Left lung (tissue), 14 donors: ENCODE measurements at places on chromosomes 1 and 21.
A peak's percentile ranks its signal among the peaks of the same experiment; 100 is the strongest.

DNA sequence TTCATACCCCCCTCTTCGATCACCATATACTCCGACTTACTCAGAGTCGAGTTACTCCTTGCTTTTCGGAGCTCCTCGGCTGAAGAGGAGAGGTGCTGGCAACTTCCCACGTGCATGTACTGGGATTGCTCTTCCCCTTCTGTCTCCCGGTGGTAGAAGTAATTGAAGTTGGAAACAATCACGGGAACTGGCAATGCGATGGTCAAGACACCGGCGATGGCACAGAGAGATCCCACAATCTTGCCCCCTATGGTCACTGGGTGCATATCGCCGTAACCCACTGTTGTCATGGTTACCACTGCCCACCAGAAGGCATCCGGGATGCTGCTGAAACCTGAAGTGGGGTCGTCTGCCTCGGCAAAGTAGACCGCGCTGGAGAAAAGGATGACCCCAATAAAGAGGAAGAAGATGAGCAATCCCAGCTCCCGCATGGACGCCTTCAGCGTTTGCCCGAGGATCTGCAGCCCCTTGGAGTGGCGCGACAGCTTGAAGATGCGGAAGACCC is 1.5 kb downstream of the KCNA3 start:
- DNase-seq: no peak

GRCh38 chr1:165645654-165646366 is 14.8 kb downstream of the MGST3 start:
- no peak for DNase-seq

DNA sequence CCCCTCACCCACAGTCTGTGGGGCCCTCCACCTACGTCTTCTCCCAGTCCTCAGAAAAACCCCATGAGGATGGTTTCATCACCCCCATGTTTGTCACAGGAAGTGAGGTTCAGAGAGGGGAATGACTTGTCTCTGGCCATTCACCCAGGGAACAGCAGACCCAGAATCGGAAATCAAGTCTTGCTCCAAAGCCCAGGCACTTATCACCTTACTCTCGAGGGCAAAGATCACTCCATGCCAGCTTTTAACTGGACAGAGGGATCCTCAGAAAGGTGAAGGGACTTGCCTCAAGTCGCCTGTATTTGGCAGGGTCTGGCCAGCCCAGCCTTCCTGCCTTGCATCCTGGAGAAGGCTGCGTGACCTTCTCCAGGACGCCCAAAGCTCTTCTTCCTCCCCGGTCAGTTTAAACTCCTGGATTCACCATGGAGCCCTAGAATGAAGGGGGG is 57.9 kb upstream of the SSBP3 start:
- no peak for DNase-seq

GRCh38 chr1:155272466-155273342 is 600 bp downstream of the CLK2 start:
- DNase-seq: peak; percentile 32

DNA sequence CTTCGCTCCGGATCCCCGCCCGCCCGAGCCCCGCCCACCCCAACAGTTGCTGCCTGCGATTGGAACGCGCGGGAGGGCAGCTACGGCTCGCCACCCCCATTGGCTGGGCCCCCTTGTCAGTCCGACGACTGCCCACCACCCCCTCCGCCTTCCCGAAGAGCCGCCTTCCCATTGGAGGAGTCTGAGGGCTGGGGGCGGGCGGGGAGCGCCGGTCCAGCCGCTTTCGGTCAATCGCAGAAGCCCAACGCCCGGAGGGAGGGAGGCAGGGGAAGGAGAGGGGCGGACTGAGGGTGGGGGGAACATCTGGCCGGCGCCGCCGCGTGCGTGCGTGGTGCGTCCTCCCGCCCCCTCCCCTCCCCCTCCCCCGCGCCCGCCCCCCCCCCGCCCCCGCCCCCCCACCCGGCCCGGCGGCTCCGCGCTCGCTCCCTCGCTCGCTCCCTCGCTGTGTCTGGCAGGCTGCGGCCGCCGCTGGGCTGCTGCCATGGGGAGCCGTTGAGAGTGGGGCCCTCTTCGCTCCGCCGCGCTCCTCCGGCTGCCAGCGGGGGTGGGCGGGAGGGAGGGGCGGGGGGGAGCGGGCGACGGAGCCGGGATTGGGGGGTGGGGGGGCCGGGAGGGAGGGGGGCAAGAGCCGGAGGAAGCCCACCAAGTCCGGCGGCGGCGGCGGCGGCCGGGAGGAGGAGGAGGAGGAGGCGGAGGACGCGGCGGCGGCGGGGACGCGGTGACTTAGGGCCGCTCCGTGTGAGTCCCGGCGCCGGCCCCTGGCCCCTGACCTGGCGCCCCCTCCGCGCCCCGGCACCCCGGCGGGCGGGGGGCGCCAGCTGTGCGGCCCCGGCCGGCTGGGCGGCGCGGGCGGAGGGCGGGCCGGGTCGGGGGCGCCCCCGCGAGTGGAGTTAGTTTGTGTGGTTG is 2.6 kb upstream of the ZBTB18 start:
- peak; percentile 100 for DNase-seq

DNA sequence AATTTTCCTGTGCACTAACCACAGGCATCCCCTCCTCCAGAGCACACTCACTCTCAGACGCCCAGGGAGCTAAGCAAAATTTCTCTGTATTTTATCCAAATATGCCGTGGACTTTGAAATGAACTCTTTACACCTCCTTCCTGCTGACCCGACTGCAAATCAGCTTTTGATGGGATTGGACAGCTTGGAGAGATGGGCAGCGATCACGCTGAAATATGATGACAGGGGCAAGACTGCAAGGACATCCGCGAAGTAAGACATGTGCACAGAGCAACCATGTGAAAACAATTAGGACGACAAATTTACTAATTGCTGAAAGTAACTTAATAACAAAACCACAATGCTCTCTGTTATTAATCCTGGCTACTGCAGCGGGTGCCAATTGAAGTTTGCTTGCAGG is 64.6 kb upstream of the CLDN14 start:
- DNase-seq: no peak

DNA sequence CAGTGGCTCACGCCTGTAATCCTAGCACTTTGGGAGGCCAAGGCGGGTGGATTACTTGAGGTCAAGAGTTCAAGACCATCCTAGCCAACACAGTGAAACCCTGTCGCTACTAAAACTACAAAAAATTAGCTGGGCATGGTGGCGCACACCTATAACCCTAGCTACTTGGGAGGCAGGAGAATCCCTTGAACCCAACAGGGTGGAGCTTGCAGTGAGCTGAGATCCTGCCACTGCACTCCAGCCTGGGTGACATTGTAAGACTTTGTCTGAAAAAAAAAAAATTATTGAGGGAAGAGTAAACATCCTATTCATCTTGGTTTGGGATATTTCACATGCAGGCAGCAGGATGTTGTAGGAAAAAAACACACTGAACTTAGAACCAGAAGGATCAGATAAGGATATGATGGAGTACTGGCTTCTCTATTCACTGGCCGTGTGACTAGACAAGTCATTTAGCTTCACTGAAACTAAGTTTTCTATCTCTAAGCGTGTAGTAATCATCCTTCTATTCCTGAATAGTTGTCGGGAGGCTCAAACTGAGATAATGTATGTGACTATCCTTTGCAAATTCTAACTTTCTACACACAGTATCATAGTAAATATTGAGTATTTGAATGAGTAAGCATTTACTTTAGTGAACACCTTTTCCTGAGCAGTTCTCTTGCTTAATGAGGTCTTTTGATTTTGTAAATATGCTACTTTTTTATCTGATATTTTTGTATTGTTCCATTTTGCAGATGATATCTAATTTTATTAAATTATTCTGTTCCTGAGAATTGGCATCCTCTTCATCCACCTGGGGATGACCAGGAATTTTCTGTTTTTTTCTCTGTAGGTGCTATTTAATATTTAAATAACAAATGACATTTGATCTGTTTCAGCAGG is 18.2 kb downstream of the CAP1 start:
- no peak for DNase-seq

GRCh38 chr1:184219414-184219813 is 167.4 kb upstream of the C1orf21 start:
- DNase-seq: no peak

DNA sequence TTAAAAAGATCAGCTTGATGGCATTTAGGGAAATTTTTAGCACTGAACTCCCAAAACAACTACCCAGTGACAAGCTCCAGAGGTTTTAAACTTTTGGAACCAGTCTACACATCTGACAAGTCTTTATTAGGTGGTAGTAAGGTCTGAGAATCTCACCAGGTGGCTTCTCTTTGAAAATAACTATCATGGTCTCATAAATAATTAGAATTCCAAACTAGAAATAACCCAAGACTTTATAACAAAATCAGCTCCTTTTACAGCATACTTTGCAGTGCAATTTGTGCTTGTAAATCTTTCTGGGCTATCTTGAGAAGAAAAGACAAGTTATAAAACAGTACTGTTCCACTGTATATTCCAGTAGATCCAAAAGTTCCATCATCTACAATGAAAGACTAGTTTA is 108.7 kb downstream of the LTN1 start:
- DNase-seq: no peak

- no peak for DNase-seq
These were observed 7.1 kb downstream of the SLC37A1 start for GRCh38 chr21:42520628-42521253.

DNA sequence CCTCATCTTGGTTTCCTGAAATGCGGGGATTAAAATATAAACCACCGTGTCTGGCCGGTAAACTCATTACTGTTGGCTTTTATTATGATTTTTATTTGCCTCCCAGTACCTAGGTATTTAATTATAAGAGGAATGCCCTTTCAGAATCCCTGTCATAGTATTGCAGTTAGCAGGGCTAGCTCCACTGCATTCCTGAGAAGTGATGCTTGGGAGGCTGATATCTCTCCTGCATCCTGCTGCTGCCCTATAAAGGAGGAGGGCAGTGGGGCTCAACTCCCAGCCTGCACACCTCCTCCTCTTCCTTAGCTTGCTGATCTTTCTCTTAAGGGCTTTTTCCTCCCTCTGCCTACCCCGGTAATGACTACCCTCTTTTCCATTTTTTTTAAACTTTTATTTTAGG is 19.9 kb upstream of the DISC1 start:
- DNase-seq: no peak

- peak; percentile 49 for DNase-seq
These were observed 144.4 kb upstream of the ZNF644 start for GRCh38 chr1:91166106-91166712.

DNA sequence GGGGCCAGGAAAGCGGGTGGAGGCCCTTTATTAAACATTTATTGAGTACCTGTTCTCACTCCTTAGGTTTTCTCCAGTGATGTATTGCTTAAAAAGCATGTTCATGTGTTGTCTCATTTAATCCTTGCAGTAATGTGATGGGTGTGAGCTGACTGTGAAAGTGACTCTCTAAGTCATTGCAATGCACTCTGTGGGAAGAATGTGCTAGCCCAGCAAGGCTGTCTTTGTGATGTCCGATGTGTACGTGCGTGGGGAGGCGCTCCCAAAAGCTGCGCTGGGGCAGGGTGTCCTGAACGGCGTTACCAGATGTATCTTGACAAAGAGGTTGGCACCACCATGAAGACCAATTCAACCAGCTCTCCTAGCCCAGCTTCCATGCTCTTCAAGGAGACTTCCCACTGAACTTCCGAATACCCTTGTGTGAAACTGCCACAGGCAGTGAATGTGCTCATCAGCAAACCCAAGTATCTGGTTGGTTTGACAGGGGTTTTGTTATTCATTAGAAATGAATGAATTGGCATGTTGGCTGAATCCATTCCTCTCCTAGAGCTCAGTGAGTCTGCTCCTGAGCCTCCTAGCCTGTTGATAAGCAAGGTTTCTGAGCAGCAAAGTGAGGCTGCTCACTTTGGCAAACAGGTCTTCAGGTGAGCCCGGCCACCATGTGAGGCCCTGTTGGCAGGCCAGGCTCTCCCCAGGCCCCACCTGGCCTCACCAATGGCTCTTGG is 28.0 kb downstream of the NUAK2 start:
- no peak for DNase-seq

- no peak for DNase-seq
These were observed 36.5 kb upstream of the RC3H1 start for GRCh38 chr1:174058624-174059023.

DNA sequence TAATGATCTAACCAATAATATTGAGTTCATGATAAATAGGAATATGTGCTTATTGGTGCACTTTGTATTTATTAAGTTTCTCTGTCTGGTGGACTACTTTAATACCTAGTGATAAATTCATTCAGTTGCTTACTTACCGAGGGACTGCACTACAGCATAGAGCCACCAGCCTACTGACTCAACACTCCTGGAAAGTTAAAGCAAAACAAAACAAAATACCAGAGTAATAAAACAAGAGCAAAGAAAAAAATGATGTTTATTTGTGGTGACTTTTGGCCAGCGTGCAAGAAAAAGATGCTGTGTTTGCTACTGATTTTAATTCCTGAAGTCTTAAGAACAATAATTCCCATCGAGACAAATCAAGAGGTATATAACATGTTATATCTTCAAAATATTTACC is 586.3 kb downstream of the PLA2G4A start:
- no peak for DNase-seq

GRCh38 chr1:10583641-10584040 is 108.9 kb downstream of the PEX14 start:
- DNase-seq: no peak

DNA sequence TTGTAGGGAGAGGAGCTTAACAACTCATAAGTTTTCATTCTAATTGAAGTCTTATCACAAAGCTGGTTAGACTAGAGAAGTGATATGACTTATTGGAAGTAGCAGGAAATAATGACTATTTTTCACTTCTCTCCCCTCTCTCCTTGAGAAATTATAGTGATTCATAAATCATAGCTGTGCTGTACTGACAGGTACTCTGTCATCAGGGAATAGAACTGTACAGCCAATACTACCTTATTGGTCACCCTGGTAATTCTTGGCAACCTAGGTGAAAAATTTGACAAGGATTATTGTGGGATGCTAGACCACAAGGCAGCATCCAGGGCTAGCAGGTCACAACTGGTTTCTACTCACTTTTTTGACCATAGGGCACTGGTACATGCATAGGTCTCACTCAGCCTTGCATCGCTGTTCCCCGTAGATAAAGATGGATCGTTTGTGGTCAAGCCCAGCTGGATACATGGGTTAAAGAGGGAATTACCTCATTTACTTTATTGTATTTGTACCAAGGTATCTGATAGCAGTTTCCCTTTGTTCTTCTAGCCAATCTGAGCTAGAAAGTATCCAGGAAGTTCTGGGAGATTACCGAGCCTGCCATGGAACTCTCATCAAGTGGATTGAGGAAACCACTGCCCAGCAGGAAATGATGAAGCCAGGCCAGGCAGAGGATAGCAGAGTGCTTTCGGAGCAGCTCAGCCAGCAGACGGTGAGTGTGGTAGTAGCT is 113.6 kb downstream of the MACF1 start:
- no peak for DNase-seq

- no peak for DNase-seq
These were observed 170.2 kb upstream of the NFIA start for GRCh38 chr1:60911966-60912697.
